ENCODE measurements at places on chromosomes 12 and 14.

- DNase-seq, result no peak
These were observed 216.9 kb upstream of the DIO2 start for GRCh38 chr14:80428171-80428570.

DNA sequence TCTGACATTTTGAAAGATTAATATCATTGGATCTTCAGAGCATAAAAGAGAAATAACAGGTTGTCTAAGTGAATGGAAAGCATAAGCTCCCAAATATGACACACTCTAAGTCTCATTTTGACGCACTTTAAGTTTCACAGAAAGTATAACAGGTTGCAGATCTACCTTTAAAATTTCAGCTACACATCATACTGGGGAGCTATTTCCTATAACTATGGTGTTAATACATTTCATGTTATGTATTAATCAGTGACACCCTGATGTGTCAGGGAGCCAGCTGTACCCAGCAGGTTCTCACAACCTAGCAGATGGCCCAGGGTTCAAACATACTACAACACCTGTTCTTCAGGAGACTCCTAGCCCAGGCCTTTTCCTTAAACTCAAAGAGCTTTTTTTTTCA lies 31.1 kb upstream of the TMX1 start:
- DNase-seq, result no peak

DNA sequence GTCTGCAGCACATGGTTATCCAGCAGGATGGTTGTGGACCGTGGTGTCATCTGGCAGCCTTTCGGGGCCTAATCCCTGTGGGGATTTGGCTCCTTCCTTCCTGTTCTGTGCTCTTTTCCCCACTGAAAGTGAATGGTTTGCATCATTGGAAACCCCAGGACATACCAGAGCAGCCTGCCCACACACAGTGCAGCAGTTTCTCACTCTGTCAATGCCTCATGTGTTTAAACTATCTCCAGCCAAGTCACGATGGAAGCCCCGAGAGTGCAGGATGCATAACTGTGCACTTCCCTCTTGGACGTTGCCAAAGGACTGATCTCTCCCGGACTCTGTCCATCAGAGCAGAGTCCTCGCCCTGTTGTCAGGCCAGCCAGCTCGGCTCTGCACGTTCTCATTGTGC lies 29.0 kb upstream of the AMN start:
- DNase-seq, result no peak

GRCh38 chr14:33668066-33668465 lies 282.8 kb downstream of the EGLN3 start:
- DNase-seq, result no peak

DNA sequence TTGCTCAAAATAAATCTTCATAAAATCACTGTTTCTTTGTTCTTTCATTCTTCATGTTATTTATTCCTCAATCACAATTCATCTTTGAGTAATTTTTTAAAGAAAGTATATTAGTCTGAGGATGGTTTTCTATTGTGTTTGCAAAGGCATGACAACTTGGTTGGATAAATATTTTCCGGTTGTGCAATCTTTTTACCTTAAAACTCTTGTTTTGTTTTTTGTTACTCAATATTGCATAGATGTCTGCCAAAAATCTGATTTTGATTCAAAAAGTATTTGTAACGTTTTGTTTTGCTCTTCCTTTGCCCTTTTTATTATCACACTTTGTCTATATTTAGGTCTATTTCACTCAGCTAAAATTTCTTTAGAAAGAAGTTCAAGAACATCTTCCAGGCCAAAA lies 86.2 kb upstream of the SYT1 start:
- no peak for DNase-seq

DNA sequence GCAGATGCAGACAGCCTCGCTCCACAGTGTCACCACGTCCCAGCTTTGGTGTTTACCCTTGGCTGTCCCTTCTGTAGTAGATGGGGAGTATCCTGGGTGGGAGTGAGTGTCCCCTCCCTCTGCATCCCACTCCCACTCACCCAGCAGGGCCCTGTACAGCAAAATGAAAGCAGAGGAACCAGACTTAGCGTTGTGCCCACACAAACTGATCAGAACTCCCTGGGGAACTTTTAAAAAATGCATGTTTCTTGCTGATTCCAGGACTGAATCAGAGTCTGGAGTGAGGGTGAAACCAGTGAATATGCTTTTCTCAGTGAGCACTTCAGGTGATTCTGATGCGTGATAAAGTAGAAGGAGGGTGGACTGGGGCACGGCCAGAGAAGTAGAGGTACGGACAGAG lies 2.9 kb downstream of the ACVRL1 start:
- no peak for DNase-seq

DNA sequence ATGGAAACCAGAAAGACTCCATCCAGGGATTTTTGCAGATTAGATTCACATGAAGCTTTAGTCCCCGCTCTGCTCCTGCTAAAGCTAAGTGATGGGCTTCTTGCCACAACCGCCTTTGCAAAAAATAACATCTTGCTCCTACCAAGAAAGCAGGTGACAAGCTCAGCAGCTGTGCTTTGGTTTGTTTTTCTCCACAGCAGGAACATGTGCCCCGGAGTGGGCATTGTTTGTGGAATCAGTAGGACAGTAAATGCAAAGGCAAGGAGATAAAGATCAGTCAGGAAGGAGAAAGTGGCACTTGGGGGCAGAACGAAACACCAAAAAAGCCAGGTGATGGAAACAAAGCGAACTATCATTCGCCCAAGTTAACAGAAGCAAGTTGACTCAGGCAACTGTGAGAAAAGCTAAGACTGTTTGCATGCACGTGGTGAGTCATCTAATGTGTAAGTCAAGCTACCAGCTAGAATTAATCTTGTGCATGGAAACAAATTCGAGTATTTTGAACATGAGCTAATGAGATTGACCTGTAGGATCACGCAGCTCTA lies 165.5 kb upstream of the PLXNC1 start:
- DNase-seq, result no peak

- DNase-seq, result no peak
These were observed 6.1 kb downstream of the RHOF start for GRCh38 chr12:121787063-121788025.

GRCh38 chr12:52380271-52380694 lies 5.2 kb downstream of the KRT84 start:
- no peak for DNase-seq

- DNase-seq, result no peak
These were observed 12.7 kb upstream of the SERPINA1 start for GRCh38 chr14:94401083-94401482.

- no peak for DNase-seq
These were observed 59.4 kb downstream of the MYRFL start for GRCh38 chr12:69884386-69884785.
